Left colon (tissue), 2 donors: ENCODE measurements at places on chromosomes 16 and 17. TPM values are rescaled to one million over a fixed set of nuclear protein-coding genes. Genes with fewer than 3 reads are reported as not detected.

GRCh38 chr16:8611886-8612600 is 9.5 kb upstream of the METTL22 start:
- no peak for DNase-seq

DNA sequence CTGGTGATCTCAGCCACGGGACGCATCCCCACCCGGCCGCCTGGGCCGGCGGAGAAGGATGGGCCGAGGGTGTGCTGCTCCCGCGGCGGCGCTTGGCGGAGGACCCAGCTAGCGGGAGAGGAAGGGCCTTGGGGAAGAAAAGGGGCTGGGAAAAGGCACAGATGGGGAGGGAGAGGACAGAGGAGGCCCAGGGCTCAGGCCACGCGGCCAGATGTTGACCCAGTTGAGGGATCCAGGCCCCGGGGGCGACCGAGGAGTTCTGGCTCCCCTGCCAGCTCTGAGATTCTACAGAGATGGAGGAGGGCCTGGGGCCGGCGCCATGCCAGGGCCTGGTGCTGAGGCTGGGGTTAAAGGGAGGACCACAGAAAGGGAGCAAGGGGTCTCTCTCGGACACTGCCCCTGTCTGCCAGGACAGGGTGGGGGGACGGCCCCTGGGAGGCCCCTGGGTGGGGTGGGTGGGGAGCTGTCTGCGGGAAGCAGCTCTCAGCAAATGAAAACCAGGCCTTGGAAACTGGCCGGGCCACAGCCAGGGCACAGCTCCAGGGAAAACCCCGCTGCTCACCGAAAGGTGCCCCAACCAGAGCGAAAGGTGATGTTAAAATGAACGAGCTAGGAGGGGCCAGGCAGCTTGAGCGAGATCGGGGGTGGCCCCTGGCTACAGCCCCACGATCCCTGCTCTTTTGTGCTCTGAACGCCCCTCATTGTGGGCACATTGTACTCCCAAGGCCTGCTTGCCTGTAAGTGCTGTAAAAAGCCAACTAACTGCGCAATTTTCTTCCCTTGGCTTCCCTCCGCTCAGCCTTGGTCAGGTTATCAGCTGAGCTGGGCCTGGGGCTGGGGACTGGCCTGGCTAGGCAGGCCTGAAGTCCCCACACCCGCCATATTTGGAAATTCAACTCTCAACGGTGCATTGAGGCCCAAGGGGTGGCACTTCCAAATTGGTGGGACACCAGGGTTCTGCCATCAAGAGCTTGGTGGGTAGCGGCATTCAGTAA is 191.4 kb downstream of the ZNF423 start:
- no peak for DNase-seq

The GPRC5B gene
- total RNA-seq, result 5.0 TPM

The CYB5B gene
- 186 TPM for total RNA-seq
